ENCODE measurements at places on chromosomes 2 and 18.

- DNase-seq = no peak
Observed at GRCh38 chr18:79899609-79900445, 51.6 kb downstream of the SLC66A2 start.

DNA sequence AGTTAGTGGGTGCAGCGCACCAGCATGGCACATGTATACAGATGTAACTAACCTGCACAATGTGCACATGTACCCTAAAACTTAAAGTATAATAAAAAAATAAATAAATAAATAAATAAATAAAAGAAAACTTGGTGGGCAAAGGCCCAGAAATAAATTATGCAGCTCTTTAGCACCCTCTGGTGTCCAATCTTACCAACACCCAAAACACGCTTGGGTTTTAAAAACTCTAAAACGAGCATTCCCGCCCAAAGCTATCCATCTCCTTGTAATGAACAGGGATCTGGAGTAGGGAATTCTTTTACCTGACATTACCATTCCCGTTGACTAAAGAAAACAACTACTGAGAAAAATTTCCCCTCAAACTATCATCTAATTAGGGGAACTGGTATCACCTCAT lies 2005.9 kb upstream of the CELF4 start:
- peak; percentile 45 for DNase-seq

DNA sequence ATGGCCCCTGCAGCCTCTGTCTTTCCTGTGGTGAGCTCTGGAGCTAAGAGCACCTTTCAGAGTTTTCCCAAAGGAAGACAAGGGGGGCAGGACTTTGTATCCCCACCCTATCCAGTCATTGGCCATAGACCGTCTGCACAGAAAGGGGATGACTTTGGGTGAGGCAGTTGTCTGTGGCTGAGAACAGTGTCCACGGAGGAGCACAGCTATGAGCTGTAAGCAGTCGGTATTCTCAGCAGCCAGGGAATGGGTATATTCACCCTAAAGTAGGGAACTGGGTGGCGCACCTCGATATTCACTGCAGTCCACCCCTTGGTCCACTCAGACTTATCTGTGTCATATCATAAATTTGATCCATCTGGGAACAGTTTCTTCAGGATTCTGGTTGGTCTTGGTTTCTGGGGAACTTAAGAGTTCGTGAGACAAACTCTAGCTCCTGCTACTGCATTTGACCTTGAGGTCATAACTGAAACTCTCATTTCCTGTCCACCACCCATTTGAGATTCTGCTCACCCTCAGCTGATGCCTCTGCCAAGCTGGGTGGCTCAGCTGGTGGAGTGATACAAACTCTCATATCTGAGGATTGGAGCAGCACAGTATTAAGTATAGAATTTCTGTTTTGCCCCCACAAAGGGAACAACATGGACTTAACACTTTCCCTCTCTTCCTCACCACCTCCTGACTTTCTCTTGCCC lies 45.2 kb upstream of the SCG2 start:
- DNase-seq = no peak

DNA sequence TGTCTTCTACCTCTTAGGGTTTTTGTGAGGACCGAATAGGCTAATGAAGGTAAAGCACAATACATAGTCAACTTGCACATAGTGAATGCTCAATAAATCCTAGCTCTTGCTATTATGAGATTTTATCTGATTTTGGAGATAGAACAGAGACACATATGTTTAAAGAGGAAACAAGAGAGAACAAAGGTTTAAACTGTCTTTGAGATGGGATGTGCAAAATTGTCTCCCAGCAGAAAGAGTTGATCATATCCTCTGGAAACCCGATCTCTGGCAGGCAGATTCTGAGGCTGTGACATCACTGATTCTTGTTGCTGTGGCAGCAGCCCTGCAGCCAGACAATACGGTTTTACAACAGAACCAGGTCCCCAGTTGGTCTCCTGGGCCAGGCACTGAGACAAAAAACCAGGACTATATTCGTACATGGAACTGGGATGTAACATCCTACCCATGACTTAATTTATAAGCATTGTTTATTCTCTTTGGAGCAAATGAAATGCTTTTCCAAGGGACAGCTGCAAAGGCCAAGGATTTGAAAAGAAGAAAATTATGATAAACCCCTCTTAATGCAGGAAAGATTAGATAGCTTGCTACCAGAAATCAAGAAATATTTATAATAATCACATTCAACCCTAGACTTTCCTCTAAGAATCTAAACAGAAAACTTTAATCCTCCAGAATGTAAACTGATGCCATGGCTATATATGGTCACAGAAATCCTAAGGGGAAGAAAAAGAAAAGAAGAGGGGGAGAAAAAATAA lies 80.2 kb downstream of the SLC8A1 start:
- peak; percentile 11 for DNase-seq

GRCh38 chr2:230590333-230590732 lies 122.3 kb upstream of the CAB39 start:
- no peak for DNase-seq

- no peak for DNase-seq
Observed at GRCh38 chr2:12804091-12804856, 87.5 kb downstream of the TRIB2 start.

- no peak for DNase-seq
Observed at GRCh38 chr18:7023581-7023980, 94.0 kb downstream of the LAMA1 start.

DNA sequence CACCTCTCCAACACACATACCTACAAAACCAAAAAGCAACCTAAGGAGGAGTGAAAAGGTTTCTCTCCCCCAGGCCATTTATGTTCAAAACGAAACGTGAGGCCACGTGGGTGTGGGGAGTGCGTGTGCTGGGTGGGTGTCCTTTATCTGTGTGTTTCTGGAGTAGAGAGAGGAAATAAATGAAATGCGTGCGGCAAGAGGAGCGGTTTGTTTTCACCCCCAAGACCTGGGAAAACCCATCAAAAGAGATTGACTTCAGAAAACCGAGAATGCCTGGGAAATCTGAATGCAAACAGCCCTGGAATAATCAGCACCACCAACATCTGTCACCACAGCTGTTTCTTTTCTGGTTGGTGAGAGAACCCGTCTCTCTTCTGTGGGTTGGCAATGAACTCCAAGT lies 137.4 kb downstream of the INSIG2 start:
- DNase-seq = no peak

- DNase-seq = no peak
Observed at GRCh38 chr18:3097082-3097481, 84.1 kb upstream of the LPIN2 start.

DNA sequence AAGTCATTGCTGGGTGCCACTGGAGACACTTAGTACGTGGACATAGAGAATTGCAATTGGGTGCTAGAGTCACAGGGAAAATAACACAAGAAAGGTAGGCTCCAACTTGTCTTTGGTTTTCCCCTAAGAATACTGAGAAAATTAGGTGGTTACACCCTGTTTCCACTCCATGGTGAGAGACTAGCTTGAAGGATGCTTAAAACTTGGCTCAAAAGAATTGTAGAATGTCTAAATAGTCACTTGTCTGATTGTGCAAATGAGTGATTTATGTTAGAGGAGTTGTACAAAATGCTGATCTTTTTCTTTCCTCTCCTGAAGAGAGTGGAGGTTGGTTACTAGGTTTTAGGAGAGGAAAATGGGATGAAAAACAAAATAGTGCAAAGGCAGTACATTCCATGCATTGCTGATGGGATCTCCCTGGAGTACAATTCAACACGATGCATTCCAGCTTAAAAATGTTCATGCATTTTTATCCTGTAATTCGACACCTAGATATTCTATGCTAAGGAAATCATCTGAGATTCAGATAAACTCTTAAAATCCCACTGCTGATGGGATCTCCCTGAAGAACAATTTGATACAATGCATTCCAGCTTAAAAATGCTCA lies 2.2 kb upstream of the SERPINB12 start:
- no peak for DNase-seq

DNA sequence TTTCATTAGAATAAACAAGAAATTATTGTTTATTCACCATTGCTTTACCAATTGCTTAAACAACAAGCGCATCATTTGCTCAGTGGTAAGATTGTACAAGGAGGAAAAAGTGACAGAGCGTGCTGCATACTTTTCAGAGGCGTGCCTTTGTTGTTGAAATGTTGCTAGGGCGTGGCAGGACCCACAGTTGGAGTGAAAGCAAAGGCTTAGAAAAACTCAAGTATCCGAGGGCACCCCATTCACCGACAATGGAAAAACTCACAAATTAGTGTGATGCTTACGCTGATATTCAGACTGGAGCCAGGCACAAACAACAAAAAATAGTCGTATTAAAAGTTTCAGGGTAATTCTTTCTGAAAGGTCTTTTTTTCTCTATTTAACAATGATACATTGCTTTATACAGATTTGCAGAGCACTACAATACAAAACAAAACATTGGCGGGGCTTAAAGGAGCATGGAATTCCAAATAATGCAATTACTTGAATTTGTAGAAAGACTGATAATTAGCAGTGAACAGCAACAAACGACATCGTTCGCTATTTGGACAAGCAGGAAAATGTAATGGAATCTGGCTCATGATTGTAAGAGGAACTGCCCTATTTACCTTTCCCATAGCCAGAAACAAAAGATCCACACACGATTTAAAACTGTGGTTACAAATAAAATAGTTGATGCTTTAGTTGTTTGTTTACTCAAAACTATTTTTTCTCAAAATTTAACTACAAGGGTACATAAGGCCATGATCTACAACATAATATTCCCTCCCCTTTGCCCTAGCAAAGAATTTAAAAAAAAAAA lies 37.8 kb upstream of the RTTN start:
- no peak for DNase-seq

Data from endothelial cell (in vitro differentiated cells).